ENCODE measurements at places on chromosomes 5 and 9.

- no peak for DNase-seq
Measured at GRCh38 chr9:115213818-115214334, 95.9 kb upstream of the TNC start.

DNA sequence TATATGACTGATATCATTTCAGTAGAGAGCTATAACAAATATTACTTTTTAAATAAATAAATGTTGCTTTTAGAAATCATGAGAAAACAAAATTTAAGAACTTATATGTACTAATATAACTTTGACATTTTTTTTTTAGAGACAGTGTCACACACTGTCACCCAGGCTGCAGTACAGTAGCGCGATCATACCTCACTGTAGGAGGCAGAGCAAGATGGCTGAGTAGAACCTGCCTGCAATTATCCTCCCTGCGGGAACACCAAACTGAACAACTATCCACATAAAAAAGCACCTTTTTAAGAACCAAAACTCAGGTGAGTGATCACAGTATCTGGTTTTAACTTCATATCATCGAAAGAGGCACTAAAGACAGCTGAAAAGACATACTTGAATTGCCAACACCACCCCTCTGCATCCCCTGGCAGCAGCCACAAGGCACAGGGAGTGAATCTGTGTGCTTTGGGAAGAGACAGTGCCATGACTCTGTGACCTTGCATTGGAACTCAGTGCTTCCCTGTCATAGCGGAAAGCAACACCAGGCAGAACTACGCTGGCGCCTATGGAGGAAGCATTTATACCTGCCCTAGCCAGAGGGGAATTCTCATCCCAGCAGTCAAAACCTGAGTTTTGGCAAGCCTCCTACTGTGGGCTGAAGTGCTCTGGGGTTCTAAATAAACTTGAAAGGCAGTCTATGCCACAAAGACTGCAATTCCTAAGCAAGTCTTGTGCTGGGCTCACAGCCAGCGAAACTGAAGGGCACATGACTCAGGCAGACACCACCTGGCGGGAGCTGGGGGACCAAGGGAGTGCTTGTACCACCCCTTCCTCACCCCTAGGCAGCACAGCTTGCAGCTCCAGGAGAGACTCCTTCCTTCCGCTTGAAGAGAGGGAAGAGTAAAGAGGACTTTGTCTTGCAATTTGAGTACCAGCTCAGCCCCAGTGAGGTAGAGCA, 142.7 kb downstream of the FBXL17 start:
- DNase-seq, result no peak

GRCh38 chr9:36884721-36885120, 149.3 kb downstream of the PAX5 start:
- DNase-seq, result no peak

- DNase-seq, result peak; percentile 58
Measured at GRCh38 chr9:99058964-99059921, 45.7 kb upstream of the TGFBR1 start.

DNA sequence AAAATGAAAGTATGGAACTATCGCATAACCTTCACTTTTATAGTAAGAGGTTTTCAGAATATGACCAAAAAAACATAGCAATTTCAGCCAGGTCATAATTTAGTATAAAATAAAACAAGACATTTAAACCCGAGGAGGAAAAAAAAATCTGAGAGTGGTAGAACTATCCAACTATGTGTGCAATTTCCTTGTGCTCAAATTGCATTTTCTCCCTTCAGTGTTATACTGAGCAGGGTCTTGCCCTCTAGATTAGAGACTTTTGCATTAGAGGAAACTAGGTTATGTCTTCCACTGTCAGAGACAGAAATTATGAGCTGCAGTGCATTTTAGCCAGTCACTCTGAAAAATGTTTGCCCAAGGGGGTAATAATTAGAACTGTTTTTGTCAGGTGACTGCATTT, 330.6 kb downstream of the NR2F1-AS1 start:
- no peak for DNase-seq

GRCh38 chr9:113417370-113417769, 6.8 kb downstream of the C9orf43 start:
- no peak for DNase-seq

GRCh38 chr9:15205632-15206420, 101.2 kb downstream of the TTC39B start:
- no peak for DNase-seq

- no peak for DNase-seq
Measured at GRCh38 chr9:133971981-133972941, 19.9 kb downstream of the VAV2 start.

- no peak for DNase-seq
Measured at GRCh38 chr9:131739959-131740648, at the start of gene RAPGEF1. Gene RAPGEF1 (minus strand): TSS chr9:131740076. CDS start chr9:131739830, 246 bp downstream.

DNA sequence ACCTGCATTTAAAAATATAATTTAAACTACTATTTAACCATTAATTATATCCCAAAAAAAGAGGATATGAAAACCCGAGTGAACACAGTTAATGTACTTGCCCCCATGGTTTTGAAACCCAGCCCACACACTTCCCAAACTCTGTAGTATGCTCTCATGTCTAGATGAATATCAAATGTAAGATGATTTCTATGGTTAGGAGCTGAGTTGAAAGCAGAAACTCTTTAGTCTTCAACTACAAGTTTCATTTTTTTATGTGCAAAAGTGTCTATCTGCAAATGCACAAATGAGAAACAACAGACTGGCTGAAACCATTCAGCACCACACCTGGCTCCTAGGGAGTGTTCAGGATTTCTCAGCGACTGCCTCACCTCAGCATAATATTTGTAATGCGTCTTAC, 183.3 kb downstream of the SEMA5A start:
- DNase-seq, result no peak

DNA sequence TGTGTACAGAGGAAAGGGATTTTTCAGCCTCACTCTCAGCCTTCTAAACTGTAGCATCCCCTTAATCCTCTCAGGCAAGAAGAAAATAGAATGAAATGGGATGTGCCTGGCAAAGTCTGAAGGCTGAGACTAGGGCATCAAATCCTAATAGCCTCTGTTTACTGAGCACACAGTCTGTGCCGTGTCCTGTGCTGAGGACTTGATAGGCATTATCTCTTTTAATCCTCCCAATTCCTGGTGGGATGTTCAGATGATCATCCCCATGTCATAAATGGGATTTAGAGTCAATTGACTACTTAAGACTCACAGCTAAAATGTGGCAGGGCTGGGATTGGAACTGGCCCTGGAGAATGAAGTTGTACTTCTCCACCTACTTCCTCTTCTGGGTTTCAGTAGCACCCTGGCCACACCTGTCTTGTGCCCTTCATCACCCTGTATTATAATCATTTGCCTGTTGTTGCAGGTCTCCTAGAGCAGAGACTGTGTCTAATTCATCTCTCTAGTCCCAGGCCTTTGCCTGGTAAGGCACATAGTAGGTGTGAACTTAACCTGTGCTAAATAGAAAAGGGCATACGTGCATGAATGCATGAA, 81.0 kb downstream of the WWC1 start:
- no peak for DNase-seq

DNA sequence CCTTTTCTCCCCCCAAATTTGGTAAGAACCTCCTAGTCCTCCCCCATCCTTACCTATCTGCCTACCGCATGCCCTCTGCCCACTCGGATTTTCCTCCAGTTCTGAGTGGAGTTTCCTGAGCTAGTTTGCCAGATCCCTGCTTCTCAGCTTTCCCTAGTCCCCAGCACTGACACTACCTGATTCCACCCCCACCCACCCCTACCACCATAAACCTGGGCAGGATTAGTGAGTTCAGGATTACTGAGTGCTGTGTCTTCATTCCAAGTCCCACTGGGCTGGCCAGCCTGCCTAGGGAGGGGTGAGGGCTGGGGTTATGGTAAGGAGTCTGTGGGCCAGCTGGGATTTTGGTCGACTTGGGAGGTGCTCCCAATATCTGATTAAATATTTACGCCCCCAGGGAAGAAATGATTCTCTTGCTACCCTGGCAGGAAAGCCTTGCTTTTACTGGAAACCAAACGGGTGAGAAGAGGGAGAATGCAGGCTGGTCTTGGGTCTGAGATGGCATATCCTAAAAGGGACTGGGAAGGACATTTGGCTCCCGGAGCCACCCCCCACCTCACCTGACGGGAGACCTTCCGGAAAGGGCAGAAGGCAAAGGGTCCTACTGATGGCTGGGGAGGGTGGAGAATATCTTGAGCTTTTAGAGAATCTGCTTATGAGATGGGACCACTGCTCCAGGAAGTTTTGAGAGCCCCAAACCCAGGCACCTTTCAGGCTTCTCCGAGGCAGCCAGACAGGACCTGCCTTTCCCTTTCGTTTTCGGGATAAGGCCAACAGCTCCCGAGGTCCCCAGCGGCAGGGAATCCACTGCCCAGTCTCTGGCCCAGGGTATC, 3.7 kb downstream of the PITX1 start:
- no peak for DNase-seq

DNA sequence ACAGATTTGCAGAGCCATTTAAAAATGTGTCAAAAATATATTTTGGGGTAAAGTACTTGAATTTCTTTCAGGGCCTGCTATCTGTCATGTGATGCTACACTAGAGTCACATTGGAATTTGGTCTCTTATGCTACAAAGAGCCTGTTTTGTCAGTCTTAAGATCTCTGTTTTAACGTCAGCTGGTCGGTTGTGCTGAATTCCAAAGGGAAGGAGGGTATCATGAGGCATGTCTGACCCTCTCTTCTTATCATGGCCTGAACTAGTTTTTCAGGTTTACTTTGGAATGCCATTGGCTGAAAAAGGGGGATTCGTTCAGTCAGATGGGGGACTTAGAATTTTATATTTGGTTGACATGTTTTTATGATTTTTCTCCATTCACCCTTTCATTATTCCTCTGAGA, 290.6 kb downstream of the CD180 start:
- DNase-seq, result no peak

DNA sequence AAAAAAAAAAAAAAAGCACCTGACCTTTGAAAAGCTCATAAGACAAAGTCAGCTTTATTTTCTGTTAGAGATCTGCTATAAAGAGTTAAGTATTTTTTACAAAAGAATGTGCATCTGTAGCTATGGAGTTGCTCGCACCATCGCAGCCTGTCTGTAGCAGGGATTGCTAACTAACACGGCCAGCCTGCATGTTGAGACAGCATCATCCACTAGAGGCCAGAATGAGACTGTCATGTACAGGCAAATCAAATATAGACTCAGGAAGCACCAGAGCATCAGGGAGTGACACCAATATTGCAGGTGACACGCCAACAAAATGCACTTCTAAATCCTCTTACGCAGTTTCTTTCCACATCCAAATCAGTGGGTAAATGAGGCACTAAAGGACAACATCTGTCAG, 136.3 kb upstream of the RASEF start:
- no peak for DNase-seq

All from SIG-M5 (cell line).